NCI-H345 (cell line): ENCODE measurements at places on chromosomes 6 and 20.

DNA sequence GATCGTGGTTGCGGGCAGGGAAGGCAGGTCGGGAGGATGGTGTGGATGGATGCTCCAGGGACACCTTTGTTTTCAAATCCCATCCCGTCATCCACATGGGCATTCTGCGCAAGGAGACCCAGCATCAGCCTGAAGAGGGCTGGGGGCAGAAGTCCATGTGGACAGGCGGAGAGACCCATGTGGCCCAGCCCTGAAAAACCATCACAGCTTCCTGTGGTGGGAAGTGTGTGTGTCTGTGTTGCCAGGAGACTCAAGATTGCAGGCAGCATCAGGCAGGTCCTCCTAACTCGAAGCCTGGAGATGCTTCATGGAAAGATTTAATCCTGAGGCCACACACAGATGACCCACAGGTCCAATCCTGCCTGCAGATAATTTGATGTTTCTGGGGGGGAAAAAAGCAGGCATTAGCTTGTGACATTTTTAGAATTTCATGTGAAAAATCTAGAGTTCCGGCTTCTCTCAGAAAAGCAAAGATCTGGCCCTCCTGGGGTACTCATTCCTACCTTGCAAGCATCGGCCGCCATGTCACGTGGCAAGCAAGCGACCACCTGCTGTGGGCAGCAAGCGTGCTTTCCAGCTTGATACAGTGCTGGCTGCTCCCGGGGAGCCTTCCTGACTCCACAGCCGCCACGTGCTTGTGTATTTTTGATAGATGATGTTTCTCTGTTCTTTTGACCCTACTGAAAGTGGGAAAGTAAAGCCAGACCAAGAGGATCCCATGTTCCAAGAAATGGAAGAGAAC is 25.8 kb downstream of the BCAS4 start:
- no peak for DNase-seq

- peak; percentile 66 for DNase-seq
Measured at GRCh38 chr20:33685328-33686099, 671 bp downstream of the E2F1 start.

DNA sequence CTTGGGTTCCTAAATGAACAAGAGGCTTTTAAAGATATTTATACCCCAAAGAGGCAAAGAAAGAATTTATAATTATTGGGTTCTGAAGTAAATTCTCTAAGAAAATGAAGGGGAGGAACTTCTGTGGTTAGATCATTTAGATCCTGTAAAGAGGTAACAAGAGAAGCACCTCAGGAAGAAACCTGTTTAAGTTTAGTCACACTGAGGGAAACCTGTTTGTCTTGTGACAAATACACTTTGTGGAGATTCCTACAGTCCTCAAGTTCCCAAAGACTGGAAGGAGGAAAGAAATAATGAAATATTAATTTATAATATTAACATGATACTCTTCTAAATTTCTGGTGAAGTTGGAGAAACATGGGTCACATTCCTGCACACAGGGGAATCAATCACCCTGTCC is 647.5 kb downstream of the EYS start:
- DNase-seq = no peak

GRCh38 chr6:119337762-119338161 is 11.8 kb downstream of the MAN1A1 start:
- DNase-seq = no peak

- DNase-seq = peak; percentile 80
Measured at GRCh38 chr20:36465109-36466080, 75.9 kb upstream of the MYL9 start.

DNA sequence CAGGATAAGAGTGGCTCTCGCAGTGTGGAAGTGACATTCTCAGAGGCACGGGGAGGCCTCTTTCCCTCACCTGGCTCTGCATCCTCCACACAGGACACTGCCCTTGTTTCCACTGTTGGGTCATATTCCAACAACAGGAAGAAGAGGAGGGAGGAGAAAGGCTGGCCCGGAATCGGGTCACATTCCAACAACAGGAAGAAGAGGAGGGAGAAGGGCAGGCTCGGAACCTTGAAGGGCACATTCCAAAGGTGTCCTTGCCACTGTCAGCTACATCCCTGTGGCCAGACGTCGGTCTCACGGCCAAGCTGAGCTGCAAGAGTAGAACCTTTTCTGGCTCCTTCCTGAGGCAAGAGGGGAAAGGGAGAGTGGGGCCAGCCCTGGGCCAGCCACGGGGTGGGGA is 25.4 kb downstream of the CHRNA4 start:
- no peak for DNase-seq

- no peak for DNase-seq
Measured at GRCh38 chr20:32518593-32519380, 66.3 kb downstream of the NOL4L start.

DNA sequence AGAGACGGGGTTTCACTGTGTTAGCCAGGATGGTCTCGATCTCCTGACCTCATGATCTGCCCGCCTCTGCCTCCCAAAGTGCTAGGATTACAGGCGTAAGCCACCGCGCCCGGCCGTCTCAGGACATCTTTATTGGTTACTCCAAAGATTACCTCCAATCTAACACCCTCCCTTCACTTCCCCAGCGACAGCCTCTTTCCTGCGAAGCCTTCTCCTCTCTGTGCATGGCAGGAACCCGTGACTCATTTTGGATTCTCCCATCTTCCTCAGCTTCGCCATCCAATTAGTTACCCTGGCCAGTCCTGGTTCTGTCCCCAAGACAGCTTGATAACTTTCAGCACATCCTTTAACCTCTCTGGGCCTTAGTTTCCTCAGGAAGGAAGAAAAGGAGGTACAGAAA is 51.3 kb upstream of the TOX2 start:
- no peak for DNase-seq

GRCh38 chr6:31663126-31663960 is 1.5 kb downstream of the GPANK1 start:
- no peak for DNase-seq

DNA sequence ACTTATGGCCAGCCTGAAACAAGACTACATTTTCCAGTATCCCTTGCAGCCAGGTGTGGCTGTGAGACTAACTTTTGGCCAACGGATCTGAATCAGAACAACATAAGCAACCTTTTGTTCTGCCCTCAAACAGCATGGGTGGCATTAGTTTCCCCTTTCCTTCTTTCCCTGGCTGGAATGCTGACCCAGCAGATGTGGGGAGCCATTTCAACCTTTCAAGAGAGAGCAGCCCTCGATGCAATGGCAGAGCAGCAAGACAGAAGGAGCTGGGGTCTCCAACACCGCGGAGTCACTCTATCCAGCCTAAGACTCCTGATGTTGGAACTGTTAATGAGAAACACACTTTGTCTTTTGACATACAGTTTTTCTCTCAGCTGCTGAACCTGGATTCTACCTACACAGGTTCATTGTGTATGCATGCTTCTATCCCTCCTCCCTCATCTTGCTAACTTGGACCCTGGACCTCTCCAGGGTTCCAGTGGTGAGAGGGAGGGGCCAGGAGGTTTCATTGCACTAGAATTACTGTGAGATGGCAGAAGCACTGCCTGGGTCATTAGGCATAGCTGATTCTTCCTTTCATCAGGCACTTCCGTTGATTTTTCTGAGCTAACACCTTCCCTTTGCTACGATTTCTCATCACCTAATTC is 28.8 kb upstream of the DDR1 start:
- no peak for DNase-seq

DNA sequence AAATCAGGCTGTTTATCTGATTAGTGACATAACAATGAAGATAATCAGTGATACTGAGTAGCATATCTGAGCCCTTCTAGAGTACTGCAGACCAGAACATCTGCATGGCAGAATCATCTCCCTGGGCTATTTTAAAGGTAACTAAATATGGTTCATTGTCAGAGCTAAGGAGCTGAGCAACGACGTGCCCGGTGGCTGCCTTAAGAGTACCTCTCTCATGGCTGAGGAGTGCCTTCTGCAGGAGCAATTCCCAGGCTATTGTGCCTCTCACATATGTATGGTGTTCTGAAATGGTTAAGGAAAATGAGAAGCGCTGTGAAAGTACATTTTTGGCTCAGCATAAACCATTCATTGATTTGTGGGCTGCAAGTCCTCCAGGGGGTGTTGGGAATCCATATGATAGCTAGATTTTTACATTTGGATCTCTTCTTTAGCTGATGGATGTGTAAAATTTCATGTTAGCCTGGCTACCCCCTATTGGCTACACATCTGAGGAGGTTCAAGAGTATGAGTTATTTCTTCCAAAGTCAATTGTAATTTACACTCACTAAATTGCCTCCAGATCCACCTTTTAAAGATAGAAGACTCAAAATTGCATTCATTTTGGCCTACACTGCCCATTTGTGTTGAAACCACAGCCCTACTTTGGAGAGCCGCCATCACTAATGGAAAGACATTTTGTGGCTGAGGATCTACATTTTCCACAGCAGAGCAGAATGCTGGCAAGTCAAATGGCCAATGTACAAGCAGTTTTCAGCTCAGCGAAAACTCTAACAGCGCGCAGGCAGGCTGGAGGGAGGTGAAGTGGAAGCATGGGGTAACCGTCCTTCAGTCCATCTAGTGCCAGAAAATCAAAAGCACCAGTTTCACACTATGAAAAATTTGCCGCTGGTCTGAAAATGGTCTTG is 198.0 kb downstream of the SIM1 start:
- DNase-seq = no peak

- DNase-seq = no peak
Measured at GRCh38 chr20:59393142-59393541, 92.7 kb downstream of the EDN3 start.

- DNase-seq = no peak
Measured at GRCh38 chr20:57417051-57417689, 26.0 kb downstream of the RBM38 start.

GRCh38 chr6:91141346-91141745 is 554.5 kb upstream of the MAP3K7 start:
- DNase-seq = no peak

DNA sequence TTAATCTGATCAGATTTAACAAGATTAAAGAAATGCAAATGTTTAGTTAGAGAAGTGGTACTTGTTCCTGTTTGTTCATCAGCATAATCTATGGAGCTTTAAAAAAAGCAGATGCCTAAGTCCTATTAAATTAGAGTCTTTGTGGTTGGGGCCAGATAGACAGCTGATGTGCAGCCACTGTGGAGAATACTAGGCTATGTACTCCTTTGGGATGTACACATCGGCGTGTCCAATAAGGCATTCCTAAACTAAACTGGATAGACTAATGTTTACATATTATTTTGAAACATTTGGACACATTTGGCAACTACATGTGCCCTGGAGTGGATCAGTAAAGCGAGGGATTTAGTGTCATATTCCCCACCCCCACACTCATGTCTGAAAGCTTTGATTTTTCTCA is 459.5 kb downstream of the LMBRD1 start:
- DNase-seq = no peak

DNA sequence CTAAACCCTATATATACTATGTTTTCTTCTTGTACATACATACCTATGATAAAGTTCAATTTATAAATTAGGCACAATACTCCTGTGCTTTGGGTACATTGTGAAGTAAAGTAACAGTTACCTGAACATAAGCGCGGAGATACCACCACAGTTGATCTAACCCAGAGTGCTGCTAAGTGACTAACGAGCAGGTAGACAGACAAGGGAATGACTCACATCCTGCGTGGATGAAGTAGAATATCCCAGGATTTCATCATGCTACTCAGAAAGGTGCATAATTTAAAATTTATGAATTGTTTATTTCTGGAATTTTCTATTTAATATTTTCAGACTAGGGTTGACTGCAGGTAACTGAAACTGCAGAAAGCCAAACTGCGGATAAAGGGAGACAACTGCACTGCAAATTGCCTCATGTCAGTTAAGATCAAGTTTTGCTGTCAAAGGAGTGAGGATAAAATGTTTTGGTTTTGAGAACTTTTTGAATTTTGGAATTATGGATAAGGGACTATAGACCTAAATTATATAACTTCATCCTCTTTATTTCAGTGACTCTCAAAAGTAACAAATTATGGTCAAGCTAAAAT is 14.4 kb downstream of the MKKS start:
- DNase-seq = no peak

DNA sequence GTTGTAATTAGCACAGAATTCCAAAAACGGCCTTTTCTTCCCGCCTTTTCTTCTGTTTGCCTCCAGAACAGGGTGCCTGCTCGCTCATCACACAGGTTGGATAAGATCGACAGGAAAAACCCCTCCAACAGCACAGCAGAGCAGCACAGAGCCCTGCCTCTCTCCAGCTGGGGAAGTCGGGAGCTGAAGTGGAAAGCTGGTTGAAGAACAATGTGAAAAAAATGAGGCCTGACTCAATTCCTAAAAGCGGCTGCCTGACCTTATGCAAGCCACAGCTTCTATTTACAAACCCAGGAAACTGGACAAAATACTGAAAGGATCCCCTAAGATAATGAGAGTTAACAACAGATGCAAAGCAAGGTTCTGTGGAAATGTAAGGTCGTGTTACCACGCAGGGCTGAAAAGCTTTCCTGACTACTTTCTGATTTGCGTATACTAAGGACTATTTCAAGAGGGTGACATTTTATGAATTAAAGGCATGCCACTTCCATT is 116.9 kb downstream of the TTLL2 start:
- DNase-seq = peak; percentile 74

- DNase-seq = no peak
Measured at GRCh38 chr6:50823094-50823920, 4.6 kb downstream of the TFAP2B start.

GRCh38 chr20:49695830-49696229 is 17.8 kb downstream of the B4GALT5 start:
- no peak for DNase-seq

- no peak for DNase-seq
Measured at GRCh38 chr20:38602185-38602581, 574 bp downstream of the ARHGAP40 start.

DNA sequence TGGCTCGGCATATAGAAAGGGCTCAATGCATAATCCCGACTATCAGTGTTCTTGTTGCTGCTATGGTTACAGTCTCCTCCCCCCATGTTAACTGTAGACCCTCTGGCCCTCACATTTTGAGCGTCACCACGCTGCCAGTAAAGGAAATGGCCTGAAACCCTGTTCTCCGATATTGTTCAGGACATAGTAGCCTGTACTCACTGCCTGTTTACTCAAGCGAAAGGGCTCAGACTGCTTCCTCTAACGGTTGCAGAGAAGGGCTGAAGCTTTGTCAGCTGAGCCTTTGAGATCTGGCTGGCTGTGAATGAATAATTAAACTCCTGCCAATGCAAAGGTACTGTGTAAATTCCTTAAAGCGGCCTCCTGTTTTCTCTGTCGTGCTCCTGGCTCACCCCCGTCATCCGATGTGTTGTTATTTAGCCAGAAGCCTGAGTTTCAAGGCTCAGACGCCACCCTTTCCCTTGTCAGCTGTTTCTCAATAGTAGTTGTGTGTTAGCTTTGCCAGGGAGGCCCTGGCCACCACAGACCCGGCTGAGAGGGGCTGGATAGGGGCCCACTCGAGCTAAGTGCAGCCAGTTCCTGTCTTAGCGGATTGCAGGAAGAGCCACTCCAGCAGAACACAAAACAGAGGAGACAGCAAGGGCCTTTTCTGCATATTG is 31.2 kb upstream of the RALGAPA2 start:
- DNase-seq = peak; percentile 77
